Stimulated activated CD8-positive, alpha-beta memory T cell treated with anti-CD3 and anti-CD28 coated beads, Interleukin-4, amount 100 ng/mL, for 48 hours (primary cell): ENCODE measurements at places on chromosomes 2 and 18.

DNA sequence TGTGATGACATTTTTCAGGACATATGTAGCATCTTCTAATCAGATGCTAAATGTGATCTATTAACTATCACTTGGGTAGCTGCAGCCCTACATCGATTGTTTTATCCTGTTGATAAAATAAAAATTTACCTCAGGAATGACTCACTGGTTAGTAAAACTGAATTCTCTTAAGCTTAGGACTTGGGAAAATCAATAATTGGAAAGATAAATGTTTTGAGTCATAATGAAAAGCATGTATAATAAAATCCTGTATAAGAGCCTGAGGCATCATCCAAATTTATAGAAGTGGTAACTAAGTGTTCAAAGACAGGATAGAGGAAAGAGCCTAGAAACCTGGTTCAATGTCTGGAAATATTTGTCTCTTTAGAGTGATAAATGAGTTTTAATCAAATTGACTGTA, 168.1 kb upstream of the VWC2L start:
- no peak for DNase-seq

DNA sequence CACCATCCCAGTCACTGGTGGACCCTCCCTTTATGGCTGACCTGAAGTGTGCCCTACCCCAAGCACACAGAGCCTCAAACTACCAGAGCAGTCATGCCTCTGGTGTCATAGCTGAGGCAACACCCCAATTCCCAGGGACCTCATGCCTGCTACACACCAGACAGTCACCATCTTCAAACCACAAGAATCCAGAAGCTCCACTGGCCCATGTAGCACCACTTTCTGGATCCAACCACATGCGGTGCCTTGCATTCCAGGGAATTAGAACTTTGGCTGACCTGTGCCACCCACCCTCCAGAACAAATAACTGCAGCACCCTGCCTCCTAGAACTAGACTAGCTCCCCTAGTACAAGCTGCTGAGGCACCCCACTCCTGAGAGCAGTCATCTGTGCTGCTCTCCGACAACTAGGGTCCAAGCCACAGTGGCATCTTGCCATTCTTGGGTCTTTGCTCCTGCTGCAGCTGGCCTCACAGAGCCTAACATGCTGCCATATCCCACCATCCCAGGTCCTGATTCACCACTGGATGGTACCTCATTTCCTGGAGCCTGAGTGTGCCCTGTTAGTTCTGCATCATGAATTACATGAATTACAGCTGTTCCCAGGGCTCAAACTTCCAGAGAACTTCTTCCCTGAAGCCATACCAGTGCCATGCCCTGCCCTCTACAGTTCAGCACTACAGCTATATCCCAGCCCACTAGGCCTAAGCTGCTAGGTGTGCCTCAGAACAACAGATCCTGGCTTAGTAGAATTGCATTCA, 243.8 kb upstream of the CHST9 start:
- no peak for DNase-seq

- DNase-seq, result peak; percentile 80
Observed at GRCh38 chr2:61426267-61426897, 44.5 kb downstream of the USP34 start.

DNA sequence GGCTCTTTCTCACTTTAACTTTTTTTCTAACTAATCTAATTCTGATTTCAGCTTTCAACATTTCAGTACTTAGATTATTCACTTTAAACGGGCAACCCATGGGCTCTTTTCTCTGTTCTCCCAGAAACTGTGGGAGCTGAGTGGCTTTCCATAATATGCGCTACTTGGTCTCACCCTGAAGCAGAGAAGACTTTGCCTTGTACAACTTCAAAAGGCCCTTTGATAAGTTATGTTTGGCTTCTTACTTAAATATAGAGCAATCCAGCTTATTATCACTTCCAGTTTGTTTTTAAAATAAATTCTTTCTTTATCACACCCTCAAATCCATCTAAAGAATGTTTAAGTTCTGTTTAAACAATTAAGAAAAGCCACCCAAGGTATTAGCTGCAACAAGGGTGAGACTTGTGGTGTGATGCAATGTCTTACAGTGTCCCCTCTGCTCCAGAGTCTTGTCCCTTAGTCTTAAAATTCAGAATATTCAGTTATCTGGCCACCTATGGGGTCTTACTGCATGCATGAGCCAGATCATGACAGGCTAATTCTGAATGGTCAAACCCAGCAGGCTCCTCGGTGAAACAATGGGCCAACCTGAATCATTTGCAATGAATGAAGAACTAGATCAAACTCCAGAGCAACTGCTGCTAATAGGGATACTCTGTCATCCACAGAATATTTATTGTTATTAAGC, 38.8 kb downstream of the GCG start:
- no peak for DNase-seq

DNA sequence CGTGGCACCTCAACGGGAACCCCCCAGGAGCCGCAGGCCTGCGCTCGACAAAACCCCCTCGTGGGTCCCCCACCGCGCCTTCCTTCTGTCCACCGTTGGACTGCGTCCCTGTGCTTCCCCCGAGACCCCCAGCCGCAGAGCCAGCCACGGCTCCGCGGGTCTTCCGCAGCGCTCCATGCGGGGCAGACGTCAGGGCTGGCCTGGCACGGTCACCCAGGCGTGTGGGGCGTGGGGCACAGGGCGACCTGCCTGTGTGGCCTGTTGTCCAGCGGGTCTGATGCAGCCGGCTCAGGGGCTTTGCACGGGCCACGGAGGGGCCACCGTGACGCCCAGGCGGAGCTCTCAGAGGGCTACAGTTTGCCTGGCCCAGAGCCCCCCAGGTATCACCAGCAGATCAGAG, 11.0 kb downstream of the NFATC1 start:
- no peak for DNase-seq

DNA sequence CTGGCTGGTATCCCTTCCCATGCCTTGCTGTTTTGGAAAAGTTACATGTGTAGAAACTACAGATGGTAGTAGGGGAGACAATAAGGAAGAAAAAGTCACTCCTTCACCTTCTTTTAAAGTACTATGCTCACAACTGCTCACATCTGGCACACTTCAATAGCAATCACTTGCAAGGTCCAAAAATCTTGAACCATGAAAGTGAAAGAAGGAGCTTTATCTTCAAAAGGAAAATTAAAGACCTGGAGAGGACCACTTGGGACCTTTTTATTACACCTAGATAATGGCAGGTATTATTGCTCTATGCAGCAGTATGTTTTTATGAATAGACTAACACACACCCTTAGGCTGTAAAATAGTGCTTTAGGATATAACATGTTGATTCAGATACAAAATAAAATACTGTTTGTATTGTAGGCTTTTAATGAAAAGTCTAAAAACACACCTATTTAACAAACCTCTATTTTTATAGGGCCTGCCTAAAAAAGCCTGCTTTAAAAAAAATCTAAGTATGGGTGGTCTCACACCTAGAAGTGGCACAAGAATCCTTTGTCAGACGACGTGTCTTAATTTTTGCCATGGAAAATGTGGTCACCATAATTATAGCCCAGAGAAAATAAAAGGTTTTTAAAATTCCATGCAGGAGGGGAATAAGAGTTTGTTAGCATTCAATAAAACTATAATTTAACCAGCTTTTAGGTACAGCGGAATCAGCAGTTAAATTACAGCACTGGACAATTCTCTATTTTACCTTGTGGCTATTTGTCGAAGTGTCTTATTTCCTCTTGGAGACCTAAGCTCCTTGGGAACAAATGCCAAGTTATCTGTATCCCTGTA, 124.0 kb downstream of the BCL2 start:
- DNase-seq, result no peak

DNA sequence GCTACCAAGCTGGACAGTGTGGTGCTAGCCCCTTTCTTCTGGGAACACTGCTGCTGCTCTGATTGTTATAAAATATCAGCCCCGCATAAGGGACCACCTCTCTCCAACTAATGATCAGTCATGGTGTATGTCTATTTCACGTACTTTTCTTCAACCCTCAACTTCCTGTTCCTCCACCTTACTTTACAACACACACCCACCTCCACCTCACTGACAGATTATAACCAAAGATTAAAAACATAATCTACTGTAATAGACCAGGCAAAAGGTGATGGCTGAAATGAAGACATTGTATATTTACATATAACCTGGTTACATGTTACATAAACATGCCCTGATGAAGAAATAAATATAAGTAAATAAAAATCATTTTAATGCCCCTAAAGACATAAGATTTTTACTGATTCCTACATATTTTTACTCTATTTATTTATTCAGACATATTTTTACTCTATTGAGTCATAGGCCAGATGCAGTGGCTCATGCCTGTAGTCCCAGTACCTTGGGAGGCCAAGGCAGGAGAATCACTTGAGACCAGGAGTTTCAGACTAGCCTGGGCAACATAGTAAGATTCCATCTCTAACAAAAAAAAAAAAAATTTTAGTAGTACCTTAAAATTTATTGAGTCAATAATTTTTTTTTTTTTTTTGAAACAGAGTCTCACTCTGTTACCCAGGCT, 12.8 kb downstream of the STK39 start:
- DNase-seq, result no peak

DNA sequence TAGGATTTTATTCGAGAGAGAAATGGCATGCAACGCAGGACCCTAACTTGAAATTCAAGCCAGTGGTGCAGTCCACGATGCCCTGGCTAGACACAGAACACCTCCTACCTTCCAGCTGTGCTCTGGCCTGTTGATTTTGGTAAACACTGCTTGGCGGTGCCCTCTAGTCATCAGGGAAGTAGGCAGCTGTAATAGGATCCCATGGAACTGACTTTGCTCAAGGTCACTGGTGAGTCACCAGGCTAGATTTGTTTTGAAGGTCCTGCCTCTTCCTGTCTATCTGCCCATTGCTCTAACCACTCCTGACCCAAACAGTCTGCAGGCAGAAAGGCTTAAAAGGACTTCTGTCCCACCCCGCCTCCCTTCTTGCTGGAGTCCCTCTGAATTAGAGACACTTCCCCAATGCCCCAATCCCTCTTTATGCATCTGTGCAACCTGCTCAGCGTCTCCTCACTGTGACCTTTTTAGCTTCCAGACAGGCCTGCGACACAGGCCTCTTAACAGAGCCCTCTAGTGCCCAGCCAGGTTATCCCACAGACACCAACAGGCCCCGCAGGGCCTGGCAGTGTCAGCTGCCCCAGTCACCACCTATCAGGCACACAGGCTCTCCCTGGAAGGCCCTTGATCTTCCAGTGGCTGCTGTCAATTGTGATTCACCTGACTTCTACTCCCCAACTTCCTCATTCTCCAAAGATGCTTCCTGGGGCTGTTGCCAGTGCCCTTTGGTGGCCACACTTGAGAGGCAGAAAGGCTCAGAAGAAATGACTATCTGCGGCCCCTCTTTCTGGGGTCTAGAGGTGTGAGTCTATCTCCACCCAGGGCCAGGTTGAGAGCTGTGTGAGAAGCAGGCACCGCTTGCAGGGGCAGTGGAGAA, 5.2 kb downstream of the TMEM127 start:
- DNase-seq, result peak; percentile 44

- DNase-seq, result no peak
Observed at GRCh38 chr2:104656571-104657163, 197.2 kb upstream of the POU3F3 start.

DNA sequence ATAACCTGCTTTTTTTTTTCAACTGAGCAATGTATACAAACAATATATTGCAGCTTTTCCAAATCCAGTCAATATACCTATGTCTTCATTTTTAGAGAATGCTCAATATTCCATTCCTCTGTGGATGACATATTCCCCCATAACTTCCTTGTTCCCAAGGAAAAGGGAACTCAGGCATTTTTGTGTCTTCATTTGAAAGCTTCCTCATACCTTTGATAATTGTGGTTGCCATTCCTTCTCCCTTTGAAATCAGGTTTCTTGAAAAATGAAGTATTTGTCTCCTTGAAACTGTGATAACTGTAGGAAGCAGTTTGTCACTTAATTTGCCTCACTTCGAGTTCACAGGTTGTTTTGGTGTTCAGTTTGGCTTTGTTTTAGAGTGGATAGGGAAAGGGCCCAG, 13.5 kb downstream of the ELAC1 start:
- DNase-seq, result no peak

GRCh38 chr2:31075431-31075830, 62.8 kb downstream of the GALNT14 start:
- DNase-seq, result no peak

- DNase-seq, result no peak
Observed at GRCh38 chr2:108594132-108594981, 60.1 kb downstream of the LIMS1 start.

DNA sequence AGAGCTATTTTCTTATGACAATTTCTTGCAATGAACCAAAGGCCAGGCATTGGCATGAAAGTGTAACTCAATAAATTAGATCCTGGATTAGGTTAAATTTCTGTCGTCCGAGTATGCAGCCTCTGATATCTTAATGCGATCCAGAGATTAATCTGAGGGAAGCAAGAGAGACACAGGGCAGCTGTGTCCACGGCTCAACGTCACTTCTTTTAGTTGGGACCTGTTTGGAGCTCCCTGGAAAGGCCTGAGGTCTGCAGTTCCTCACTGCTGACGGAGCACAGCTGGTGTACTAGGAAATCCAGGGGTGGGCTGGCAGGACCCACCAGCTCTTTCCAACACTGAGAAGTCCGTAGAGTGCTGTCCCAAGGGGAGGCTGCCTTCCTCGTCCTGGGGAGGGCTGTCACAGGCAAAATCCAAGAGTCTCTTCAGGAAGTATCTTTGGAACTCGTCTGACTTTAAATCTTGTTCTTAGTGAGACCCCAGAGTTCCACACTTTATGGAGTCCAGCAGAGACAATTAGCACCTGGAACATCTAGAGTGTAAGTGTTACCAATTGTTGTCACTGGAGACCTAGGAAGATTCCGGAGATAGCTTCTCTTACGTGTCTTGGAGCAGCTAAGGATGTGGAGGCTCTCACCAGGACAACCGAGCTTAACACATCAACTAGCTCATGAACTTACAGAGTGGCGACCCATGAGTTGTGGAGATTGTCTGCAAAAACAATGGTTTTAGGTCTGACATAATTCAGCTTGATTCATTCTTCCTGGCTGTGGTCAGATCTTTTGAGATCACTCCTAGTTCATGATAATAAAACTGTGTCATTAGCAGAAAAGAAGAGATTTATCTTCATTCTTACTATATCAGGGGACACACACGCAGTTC, 173.7 kb downstream of the ACKR3 start:
- DNase-seq, result no peak

DNA sequence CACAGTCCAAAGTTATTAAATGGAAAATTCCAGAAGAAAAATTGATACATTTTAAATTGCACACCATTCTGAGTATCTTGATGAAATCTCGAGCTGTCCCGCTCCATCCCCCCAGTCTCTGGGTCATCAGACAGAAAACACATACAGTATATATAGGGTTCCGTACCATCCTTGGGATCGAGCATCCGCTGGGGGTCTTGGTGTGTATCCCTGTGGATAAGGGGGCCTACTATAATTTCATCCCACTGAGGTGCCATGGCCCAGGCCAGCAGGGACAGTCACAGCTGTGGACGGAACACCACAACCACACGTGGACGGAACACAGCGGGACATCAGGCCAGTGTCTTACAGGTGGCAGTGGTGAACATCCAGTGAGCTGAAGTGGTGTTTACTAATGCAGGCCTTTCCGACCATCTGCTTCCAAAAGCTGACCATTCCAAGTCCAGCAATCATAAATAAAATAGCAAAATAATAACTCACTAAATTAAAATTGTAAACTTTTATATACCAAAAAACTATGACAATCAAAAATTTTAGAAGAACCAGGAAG, 14.0 kb downstream of the TWIST2 start:
- no peak for DNase-seq
